Activated naive CD4-positive, alpha-beta T cell (primary cell): ENCODE measurements at places on chromosomes 5 and 9.
A peak's percentile ranks its signal among the peaks of the same experiment; 100 is the strongest.

DNA sequence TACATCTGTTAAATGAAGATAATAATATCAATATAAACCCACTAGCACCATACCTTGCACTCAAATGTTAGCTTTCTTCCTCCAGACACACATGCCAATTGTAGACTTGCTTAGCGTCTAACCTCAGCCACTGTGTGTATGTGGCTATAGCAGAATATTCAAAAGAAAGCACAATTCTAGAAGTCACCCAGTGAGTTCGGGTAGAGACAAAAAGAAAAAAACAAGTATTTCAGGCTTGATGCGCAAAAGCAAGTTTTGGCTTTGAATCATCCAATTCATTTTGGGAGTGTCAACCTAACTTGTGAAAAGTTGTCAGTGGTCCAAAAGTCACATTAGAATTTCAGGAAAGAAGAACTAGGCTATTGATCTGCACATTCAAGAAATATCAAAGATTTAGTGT lies 167.4 kb downstream of the PRELID2 start:
- no peak for DNase-seq

DNA sequence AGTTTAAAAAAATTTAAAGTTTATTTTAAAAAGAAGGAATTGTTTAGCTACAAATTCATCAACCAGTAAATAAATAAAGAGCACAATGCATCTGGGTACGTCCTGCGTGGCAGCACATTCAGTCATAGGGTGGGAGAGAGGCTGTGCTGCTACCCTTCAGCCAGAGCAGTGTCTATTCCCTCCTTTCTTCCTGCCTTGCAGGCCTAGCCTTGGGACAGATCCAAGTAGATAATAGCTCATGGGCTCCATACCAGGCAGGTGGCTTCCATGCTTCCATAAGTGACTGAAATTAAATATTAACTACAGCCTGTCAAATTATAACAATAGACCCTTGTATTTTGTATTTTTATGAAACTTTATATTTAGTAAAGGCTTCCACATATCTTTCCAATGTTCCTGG lies 408.3 kb upstream of the RGMB start:
- DNase-seq: no peak

DNA sequence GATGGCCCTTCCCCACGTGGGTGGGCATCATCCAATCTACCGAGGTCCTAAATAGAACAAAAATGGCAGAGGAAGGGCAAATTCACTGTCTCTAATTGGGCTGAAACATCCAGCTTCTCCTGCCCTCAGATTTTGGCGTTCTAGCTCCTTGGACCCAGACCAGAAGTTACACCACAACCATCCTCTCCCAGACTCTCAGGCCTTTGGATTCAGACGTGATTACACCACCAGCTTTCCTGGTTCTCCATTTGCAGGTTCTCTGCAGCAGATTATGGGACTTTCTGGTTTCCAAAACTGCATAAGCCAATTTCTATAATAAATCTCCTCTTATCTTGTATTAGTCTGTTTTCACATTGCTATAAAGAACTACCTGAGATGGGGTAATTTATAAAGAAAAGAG lies 73.6 kb upstream of the STARD4 start:
- DNase-seq: no peak

- DNase-seq: peak; percentile 78
These were observed at the start of gene ANXA2R for GRCh38 chr5:43040287-43041098. Gene ANXA2R (minus strand): TSS chr5:43040319. CDS start chr5:43040046, 273 bp downstream.

GRCh38 chr5:137693307-137693950 lies 42.5 kb downstream of the KLHL3 start:
- DNase-seq: no peak

DNA sequence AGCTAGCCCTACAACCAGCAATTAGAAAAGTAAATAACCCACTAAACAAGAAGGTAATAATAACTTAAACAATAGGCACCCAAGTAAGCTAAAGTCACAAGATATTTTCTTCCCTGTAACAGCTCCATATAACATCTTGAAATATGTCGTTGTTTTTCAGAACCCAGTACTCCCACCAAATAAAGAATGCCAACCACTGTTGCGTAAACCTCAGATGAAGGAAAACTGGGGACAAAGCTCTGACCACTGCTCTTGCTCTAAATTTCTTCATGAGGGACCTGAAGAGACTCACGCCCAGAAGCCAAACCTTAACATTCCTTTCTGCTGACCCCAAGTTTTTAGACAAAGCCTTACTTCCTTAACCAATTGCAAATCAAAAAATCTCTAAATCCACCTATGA lies 267.7 kb upstream of the GAS1 start:
- no peak for DNase-seq
